Upper lobe of left lung (tissue), 6 donors: ENCODE measurements at places on chromosomes 12 and 14. TPM values are rescaled to one million over a fixed set of nuclear protein-coding genes. Genes with fewer than 3 reads are reported as not detected.

Gene TAS2R9
- not detected for total RNA-seq

Gene TUBA1A
- 96.4 TPM for total RNA-seq

Gene DAO
- not detected for total RNA-seq

Gene PPP1R1A
- 0.22 TPM for total RNA-seq

Gene RNASE7
- not detected for total RNA-seq

Gene SLC35F4
- total RNA-seq: not detected

Gene GYS2
- total RNA-seq: not detected

Gene TOMM20L
- total RNA-seq: not detected

Gene PPFIA2
- 1.5 TPM for total RNA-seq

Gene BIN2
- 38.3 TPM for total RNA-seq

Gene FGD4
- total RNA-seq: 50.8 TPM

Gene MANSC4
- total RNA-seq: not detected

Gene FGF23
- not detected for total RNA-seq

Gene DDX51
- total RNA-seq: 23.0 TPM

Gene FBXW8
- 19.4 TPM for total RNA-seq

Gene GPRC5A
- 562 TPM for total RNA-seq

Gene TPPP2
- total RNA-seq: not detected

Gene STYK1
- total RNA-seq: 21.9 TPM

Gene TAS2R42
- not detected for total RNA-seq

Gene RSRC2
- 114 TPM for total RNA-seq

Gene KLRB1
- total RNA-seq: 1.3 TPM

Gene HOXC13
- not detected for total RNA-seq

Gene CCND2
- 64.1 TPM for total RNA-seq

Gene PLEK2
- total RNA-seq: 4.4 TPM
